ENCODE measurements at places on chromosomes 13 and 19.

DNA sequence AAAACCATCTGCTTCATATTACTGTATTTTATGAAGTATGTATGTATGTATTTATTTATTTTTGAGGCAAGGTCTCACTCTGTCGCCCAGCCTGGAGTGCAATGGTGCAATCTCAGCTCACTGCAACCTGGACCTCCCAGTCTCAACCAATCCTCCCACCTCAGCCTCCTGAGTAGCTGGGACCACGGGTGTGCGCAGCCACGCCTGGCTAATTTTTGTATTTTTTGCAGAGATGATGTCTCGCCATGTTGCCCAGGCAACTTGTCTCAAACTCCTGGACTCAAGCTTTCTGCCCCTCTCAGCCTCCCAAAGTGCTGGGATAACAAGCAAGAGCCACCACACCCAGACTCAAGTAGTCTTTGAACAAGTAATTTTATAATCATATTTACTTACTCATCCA lies 5.5 kb downstream of the KATNAL1 start:
- no peak for DNase-seq

GRCh38 chr13:29940715-29941114 lies 90.3 kb upstream of the UBL3 start:
- DNase-seq = no peak

GRCh38 chr13:114081761-114082681 lies 50.4 kb downstream of the RASA3 start:
- peak; percentile 23 for DNase-seq

GRCh38 chr19:19342086-19343015 lies 21.7 kb downstream of the MAU2 start:
- peak; percentile 30 for DNase-seq

DNA sequence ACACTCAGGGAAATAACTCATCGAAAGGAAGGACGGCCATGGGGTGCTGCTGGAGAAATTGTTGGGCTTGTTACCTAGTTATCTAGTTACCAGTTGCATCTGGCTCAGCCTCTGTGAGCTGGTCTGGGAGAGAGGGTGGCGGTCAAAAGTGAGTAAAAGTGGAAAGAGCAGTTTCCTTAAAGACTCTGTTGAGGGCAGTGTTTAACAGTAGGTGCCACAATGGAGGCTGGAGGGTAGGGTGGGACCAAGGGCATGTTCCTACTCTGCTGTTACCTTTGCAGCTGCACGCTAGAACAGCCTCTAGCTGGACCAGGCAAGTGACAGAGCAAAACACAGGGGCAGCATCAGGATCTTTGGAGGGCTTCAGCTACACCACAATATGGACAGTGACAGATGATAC lies 228.8 kb upstream of the STARD13 start:
- no peak for DNase-seq

- DNase-seq = no peak
These were observed 27.2 kb upstream of the ZDHHC20 start for GRCh38 chr13:21486322-21486721.

GRCh38 chr13:72284791-72285190 lies 417.8 kb upstream of the DACH1 start:
- DNase-seq = no peak

DNA sequence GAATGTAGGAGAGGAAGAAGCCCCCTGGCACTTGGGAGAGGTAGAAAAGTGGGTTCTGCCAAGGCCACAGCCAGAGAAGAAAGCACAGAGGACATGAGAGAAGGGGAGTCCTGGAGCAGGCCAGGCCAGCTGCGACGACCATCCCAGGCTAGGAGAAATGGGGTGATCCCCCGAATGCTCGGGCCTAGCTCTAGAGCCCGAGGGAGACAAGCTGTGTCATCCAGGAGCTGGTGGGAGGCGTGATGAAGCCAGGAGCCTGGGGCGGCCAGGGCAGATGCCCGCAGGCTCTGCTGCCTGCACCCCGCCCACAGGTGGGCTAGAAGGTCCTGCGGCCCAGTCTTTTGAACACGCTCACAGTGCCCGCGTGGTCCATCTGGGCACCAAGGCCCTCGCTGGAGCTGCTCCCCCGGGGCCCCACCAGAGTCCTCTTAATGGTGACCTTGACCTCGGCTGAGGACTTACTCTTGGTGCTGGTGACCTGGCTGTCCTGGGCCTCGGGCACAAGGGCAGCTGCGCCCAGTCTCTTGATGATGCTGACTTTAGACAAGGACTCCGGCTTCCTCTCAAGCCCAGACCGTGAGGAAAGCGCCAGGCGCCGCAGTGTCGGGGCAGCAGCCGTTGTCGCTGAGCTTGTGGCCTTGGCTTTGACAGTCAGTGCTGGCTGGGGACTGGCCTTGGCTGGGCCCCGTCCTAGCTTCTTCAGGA lies 26.5 kb downstream of the C19orf47 start:
- no peak for DNase-seq

DNA sequence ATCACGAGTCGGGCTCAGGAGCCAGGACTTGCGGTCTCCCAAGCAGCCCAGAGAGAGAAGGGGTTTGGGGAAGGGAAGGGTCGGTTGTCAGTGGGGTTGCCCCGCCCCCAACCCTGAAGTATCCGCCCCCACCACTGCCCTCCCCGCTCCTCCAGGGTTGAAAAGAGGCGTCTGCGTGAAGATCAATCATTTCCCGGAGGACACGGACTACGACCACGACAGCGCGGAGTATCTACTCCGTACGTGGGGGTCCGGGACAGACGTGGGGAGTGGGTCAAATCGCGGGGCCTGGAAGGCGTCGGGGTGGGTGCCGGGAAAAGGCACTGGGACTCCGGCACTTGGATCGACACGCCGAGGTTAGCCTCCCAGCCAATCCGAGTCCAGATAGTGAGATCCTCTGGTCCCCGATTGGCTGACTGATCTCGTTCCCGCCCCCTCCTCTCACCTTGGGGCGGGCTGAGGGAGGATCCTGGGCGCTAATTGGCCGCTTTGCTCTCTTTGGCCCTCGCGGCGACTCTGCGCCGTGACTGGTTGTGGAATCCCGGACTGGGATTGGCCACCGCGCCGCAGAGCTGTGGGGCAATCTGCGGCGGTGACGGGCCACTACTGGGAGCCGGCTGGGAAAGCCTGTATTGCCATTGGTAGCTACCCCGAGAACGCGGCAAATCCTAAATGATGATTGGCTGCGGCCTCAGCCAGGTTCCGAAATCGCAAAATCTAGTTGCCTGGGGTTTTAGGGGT lies 13.3 kb upstream of the CACNG6 start:
- DNase-seq = no peak

GRCh38 chr19:51122112-51122981 lies 2.4 kb upstream of the SIGLEC9 start:
- DNase-seq = no peak

DNA sequence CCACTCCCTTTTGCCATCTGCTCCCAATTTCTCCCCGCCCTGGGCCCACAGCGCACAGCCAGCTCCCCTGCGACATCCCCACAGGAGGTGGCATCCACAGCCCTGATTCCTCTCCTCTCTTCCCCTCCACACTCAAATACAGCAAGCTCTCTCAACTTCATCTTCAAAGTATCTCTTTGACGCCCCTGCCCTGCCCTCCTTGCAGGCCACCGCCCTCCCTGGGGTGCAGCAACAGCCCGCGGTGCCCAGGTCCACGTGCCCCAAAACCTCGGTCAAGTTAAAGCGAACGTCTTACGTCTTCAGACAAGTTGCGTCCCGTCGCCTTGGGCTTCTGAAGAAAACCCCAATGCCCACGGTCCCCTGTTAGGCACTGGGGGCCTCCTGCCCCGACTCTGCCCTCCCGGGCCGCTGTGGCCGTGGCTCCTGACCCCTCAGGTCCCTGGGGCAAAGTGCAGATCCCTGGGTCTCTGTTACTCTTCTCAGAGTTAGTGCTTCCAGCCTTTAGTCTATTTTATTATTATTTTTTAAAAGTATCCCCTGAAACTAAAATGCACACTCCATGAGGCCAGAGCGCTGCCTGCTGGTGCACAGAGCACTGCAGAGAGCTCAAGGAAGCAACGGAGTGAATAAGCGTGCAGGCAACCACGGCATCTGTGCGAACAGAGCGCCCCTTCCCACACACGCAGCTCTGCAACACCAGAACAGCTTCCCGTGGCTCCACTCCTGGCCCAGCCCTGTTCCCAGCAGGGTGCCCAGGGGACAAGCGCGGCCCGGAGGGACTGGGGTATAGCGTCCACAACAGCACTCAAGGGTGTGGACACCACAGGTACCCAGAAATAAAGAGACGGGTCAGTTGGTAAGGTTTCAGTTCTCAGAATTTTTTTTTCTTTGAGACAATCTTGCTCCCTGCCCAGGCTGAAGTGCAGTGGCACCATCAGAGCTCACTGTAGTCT lies 26.4 kb downstream of the IL17D start:
- DNase-seq = no peak

DNA sequence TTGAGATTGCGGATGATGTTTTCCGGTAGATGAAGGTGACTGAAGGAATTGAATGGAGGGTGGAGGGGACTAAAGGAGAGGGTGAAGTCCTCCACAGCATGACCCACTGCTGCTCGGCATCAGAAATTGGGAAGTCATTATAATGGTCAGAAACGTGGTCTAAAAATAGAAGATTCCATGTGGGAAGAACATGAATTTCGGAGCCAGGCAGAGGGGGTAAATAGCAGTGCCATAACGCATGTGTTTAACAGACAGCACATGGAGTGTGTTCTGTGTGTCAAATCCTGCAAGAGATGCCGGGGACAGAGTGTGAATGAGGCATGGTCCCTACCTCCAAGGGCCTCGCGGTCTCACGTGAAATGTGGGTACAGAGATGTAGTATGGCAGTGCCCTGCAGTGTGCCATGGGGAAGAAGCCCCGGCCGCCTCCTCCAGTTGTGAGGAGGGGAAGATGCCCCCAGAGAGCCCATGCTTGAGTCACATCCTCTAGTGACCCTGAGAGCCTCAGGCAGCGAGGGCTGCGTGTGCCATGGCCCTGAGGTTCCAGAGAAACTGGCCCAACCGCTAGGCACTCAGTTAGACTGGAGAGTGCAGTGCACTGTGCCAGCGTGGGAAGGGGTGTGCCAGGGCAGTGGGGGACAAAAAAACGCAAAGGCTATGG lies 106.1 kb downstream of the COL4A2 start:
- no peak for DNase-seq

- DNase-seq = no peak
These were observed 728.9 kb upstream of the ARGLU1 start for GRCh38 chr13:107296804-107297203.
